Stimulated activated CD8-positive, alpha-beta memory T cell treated with anti-CD3 and anti-CD28 coated beads, Interleukin-2, amount 100 ng/mL, for 1 hour (primary cell): ENCODE measurements at places on chromosomes 1 and 21.

GRCh38 chr1:218200979-218201378 lies 84.1 kb upstream of the RRP15 start:
- DNase-seq = no peak

DNA sequence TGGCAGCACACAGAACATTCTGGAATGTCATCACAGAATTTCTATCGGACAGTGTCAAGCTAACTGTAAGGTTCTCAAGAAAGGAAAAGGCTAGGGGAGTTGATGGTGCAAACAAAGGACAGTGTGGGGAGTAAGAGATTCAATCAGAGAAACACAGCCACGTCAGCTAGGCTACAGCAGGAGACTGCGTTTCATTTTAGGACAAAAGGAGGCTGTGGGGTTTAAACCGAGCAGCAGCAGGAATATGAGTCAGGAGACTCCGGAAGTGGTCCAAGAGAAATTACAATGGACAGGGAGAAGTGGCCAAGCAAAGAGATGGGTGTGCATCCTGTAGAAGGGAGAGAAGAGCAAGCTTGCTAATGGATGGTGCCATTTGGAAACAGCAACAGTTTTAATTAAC lies 37.4 kb upstream of the C1orf198 start:
- DNase-seq = no peak

GRCh38 chr1:118563981-118564951 lies 379.2 kb upstream of the SPAG17 start:
- no peak for DNase-seq

DNA sequence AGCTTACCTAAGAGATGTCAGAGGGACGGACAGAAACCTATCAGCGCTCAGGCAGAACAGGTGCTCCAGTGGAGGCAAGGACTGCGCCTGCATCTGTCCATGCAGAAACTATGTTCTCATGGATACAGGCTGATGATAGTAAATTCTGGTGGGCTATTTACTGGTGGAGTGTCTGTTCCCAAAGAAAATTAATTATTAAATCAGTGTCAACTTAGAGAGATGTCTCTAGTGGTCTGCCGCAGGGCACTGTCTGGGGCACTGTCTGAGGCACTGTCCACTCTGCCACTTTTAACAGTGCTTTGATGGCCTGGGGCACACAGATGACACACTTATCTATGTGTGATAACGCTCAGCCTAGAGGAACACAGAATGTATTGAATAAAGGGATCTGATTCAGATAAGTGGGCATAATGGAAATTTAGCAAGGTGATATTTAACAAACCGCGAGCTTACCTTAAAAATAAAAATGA lies 148.1 kb downstream of the RGS7 start:
- DNase-seq = no peak

GRCh38 chr1:44292651-44293050 lies 62.4 kb downstream of the ERI3 start:
- DNase-seq = no peak

DNA sequence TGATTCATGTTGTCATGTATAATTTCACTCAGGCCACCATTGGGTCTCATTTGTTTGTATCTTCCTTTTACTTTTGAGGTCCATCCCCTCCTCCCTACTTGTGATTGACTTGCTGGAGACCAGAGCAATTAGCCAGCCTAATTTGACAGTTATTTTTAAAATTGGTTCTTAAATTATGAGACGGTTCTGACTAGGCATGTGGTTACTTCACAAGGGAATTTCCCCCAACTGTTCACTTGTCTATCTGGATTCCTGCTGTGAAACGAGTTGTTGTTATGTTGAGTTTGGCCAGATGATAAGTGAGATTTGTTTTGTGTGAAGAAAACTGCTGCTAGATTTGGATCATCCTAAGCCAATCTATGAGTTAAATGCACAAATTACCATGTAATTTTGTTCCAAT lies 359.1 kb downstream of the BARHL2 start:
- no peak for DNase-seq

- no peak for DNase-seq
Observed at GRCh38 chr1:29557701-29558600, 321.6 kb downstream of the PTPRU start.

GRCh38 chr21:43694437-43695079 lies 24.4 kb upstream of the PDXK start:
- no peak for DNase-seq

- DNase-seq = no peak
Observed at GRCh38 chr1:169550294-169550693, 36.0 kb downstream of the F5 start.

DNA sequence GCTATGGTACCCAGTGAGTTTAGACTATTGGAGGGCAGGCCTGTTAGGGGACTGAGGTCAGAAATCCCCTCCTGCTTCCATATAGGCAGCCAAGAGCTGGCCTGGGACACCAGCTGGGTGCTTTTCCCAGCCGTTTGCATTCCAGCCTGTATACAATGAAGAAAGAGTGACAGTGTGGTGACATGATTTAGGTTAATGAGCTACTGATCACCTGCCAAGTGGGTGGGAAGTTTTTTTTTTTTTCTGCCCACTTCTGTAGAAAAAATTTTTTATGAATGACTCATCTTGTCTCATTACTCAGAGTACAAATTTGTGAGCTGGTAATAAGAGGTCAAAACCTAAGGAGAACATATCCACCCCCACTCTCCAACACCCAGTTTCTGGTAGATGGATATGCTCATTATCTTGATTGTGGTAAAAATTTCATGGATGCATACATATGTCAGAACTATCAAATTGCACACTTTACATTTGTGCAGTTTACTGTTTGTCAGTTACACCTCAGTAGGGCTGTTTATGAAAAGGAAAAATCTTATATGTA lies 16.4 kb upstream of the CGN start:
- DNase-seq = no peak

GRCh38 chr1:53430261-53430660 lies 28.9 kb upstream of the DMRTB1 start:
- no peak for DNase-seq
